ENCODE measurements at places on chromosomes 13 and 19.

GRCh38 chr19:39423258-39424086 lies 11.0 kb downstream of the PLEKHG2 start:
- no peak for DNase-seq

GRCh38 chr19:55778331-55778730 lies 9.4 kb downstream of the RFPL4AL1 start:
- DNase-seq: no peak

- no peak for DNase-seq
Measured at GRCh38 chr19:3365093-3365835, 1.1 kb upstream of the NFIC start.

GRCh38 chr13:36242761-36243160 lies 28.4 kb upstream of the SOHLH2 start:
- no peak for DNase-seq

DNA sequence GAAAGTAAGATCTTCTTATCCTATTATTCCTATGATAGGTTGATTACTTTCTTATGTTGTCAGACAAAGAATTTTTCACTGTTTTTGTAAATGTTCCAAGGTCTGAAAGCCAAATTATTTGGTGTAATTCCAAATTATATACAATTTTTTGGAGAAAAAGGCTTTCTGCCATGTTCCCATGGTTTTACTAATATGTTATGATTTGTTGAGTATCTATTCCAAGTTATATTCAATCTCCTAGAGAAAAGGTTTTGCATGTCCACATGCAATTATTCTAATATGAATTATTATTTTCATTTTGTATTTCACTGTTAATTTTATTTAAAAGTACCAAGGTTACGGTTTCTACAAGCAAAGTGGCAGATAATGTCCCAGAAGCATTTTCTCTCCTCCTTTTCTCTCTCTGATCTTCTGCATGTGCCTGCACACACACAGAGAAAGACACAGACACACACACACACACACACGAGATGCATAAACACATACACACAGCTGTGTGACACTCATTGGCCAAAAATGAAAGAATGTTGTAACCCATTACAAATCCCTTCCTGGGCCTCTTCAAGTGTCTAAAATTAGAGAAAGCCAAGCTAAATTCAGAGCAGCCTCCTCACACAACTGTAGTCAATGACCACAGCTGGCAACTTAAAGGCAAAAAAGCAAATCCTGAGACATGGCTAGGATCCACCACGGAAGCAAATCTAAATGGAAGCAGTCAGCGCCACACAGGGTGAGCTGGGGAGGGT lies 621.0 kb downstream of the EFNB2 start:
- DNase-seq: no peak

GRCh38 chr13:94859278-94859691 lies 146.9 kb upstream of the SOX21 start:
- DNase-seq: no peak

DNA sequence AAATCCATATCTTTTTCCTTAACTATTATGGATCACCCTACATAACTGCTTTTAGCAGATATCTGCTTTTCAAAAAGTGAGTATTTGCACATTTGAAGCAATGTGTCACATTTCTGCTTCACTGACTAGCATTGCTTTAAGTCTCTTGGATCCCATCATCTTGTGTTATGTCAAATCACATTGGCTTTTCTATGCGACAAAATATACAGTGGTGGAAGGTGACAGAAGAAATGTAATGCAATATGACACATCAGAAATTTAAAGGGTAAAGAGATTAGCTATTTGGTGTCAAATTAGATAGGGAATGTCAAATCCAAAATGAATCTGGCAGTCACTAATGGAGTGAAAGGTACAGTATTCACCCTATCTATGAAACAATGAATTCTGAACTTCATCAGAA lies 1282.1 kb upstream of the PCDH20 start:
- DNase-seq: no peak

DNA sequence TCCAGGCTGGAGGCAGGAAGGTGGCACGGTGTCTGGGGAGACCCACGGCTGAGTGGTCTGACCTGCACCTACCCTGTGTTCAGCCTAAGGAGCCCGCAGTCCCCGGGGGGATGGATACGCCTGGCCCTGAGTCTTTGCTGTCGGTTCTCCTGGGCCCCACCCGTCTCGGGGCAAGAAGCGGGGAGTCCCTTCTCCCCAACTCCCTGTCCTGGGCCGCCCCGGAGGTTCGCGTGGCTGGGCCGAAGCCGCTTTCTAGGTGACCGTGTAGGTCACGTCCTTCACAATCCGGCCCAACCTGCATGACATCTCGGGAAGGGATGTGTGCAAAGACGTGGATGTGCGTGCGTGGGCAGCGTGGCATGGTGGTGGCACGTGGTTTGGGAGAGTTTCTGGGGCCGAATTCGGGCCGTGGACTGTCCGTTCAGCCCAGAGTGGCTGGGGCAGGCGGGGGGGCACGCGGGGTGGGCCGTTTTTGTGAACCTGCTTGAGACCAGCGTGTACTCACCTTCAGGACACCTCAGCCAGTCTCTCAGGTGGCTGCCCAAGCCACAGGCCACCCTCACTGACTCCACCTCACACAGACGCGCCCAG lies 103.3 kb downstream of the PTPRS start:
- DNase-seq: no peak

DNA sequence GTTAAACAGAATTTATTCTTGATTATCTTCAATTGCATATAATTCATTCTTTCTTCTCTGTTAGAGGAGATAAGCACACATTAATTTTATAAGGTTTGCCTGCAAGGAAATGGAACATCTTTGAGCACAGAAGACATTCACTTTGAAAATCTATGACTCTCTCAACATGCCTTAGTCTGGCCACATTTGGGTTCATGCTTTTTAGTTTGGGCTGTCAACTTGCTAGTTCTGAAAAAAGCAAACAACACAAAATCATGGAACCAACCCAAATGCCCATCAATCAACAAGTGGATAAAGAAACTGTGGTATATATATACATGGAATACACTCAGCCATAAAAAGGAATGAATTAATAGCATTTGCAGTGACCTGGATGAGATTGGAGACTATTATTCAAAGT lies 71.5 kb downstream of the CYSLTR2 start:
- DNase-seq: no peak

DNA sequence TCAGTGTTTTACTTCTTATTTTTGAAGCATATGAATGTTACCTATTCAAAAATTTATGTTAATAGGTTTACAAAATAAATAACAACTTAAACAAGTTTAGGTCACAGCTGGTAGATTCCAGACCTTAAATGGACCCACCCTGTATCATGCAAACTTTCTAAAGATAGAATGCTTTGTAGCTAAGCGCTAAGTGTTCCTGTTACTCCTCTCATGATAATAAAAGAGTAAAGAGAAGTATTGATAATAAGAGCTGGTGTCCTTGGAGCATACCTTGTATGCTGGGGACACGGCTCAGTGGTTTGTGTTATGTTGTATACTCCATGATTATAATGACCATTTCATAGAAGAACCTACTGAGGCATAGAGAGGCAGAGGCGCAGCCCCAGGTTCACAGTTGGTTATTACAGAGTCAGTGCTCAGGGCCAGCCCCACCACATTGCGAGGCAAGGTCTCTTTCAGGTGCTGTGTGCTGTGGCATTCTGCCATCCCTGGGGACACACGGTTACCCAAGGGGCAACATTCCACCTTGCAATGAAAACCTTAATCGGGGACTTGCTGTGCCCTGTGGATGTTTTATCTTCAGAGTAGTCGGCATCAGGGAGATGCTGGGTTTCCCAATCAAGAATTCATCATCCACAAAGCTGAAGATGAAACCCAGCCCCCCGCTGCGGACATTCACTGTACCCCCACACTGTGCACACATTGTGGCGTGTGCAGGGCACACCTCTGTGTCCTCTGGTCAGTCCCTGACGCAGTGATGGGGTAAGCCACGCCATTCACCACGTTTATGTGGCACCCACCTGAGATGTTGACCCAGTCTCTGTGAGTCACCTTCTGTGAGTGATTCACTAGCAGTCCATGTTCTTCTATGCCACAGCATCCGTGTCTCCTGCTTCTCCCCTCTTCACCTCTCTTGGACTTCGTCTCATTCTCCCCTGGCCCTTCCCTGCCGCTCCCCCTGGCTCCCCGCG lies 186.7 kb downstream of the COL4A1 start:
- DNase-seq: no peak

GRCh38 chr19:38710416-38710702 lies 33.9 kb downstream of the CAPN12 start:
- DNase-seq: no peak

DNA sequence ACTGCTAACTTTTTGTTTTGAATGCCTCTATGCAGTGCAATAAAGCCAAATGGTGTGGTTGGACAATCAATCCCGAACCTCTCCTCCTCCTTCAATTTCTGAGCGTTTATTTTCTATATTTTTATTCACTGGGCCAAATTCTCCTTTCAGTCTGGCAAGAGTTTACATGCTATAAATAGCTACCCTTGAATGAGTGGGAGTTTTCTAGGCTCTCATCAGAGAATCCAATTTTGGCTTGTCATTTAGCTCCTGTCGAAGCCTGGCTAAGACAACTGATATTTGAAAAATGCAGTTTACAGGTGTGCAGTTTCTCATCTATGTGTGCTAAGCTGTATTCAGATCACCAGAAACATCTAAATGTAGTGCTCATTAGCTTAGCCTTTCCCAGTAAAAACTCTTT lies 61.8 kb downstream of the OLFM4 start:
- DNase-seq: no peak

- DNase-seq: no peak
Measured at GRCh38 chr13:57345526-57345925, 178.5 kb downstream of the PRR20E start.

GRCh38 chr19:30896554-30896953 lies 452.7 kb downstream of the TSHZ3 start:
- DNase-seq: no peak

GRCh38 chr19:55096061-55096701 lies 20.5 kb downstream of the EPS8L1 start:
- no peak for DNase-seq

GRCh38 chr19:5983367-5983955 lies 5.5 kb upstream of the RANBP3 start:
- no peak for DNase-seq

GRCh38 chr19:8612807-8613171 lies 2.3 kb upstream of the ADAMTS10 start:
- no peak for DNase-seq

GRCh38 chr13:21399741-21400140 lies 59.4 kb downstream of the ZDHHC20 start:
- no peak for DNase-seq

- DNase-seq: no peak
Measured at GRCh38 chr19:35502751-35503150, 10.7 kb downstream of the DMKN start.

GRCh38 chr13:79648191-79648590 lies 167.2 kb downstream of the NDFIP2 start:
- no peak for DNase-seq
